ENCODE measurements at places on chromosomes 6 and 20.

GRCh38 chr20:3854462-3854871 lies 7.8 kb downstream of the MAVS start:
- peak; percentile 0 for DNase-seq

GRCh38 chr20:14959506-14960475 lies 622.4 kb upstream of the FLRT3 start:
- DNase-seq, result no peak

DNA sequence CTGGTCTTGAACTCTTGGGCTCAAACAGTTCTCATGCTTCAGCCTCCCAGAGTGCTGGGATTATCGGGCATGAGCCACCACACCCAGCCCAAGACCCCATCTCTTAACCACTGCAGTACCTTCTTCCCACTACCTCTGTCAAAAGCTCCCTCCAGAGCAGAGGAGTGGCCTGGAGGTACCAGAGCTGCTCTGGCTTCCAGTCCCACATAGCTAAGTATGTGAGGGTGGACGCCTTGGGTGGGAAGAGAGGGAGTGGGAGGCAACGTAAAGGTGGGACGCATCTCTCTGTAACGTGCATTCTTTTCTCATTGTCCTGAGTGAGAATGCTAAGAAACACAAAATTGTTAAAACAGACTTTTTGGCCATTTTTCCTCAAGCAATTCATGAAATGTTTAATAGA lies 24.5 kb downstream of the TM9SF4 start:
- DNase-seq, result no peak

- peak; percentile 70 for DNase-seq
These were observed 529.3 kb downstream of the QKI start for GRCh38 chr6:163943607-163944385.
